Stimulated activated CD4-positive, alpha-beta T cell treated with anti-CD3 and anti-CD28 coated beads, TNF-alpha, amount 100 ng/mL, for 1 hour (primary cell): ENCODE measurements at places on chromosomes 2 and 18.

GRCh38 chr2:235780401-235780800 is 286.6 kb downstream of the AGAP1 start:
- DNase-seq, result no peak

- DNase-seq, result no peak
Measured at GRCh38 chr2:149098701-149099100, 60.2 kb downstream of the LYPD6B start.

DNA sequence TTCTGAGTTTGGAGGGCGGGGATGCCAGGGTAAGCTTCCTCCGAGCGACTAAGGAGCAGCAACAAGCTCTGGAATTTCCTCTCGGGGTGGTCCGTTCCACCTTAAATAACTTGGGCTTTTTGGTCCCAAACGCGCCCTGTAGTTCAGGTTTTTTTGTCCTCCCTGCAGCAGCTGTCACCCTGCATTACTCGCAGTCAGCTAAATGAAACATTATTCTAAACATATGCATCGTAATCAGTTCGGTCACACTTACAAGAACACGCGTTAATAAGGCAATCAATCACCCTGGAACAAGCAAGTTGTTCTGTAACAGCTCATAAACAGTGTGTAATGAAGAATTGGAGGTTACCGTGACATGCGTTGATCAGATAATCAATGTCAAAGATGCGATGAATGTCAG is 8.3 kb downstream of the EVX2 start:
- DNase-seq, result no peak

DNA sequence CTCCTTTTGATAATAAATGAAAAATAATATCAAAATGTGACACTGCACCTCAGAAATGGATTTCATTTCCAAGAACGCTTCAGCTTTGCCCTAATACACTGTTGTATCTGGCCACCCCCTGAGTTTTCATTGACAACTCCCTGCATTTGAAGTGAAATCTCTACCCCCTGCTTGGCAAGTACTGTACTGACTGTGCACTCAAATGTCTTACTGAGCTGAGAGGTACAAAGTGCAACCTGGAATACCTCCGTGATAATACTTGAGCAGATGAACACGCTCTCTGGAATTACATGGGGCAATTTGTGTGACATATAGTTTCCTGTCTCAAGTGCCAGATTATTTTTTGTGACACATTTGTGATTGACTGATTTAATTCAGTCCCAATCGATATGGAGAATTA is 231.1 kb downstream of the LRP1B start:
- no peak for DNase-seq

GRCh38 chr2:183078464-183079138 is at the start of gene DUSP19:
TSS of gene DUSP19 (plus strand) at chr2:183078747. CDS start at chr2:183078934, 187 bp downstream.
- peak; percentile 68 for DNase-seq
